Lung microvascular endothelial cell (primary cell): ENCODE measurements at places on chromosomes 3 and 15. TPM values are rescaled to one million over a fixed set of nuclear protein-coding genes. Genes with fewer than 3 reads are reported as not detected.
A peak's percentile ranks its signal among the peaks of the same experiment; 100 is the strongest.

The SLC9C1 gene
- under 0.01 TPM in 2 replicates for total RNA-seq

DNA sequence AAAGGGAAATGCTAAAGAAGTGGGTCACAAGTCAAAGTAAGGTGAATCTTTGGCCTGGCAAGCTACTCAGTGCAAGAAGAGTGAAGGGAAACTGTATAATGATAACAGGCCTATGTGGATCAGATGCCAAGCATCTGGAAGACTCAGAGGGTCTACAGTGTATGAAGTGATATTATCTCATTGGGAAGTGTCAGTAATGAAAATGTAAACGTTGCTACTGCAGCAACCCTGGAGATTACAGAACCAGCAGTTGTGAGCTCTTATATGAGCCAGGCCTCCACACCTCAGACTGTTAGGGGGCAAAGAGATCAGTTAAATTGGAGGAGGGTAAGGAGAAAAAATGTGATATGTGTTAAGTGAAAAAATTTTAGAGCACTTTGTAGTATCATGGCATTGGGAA, 195.4 kb upstream of the DPH6 start:
- DNase-seq: no peak

DNA sequence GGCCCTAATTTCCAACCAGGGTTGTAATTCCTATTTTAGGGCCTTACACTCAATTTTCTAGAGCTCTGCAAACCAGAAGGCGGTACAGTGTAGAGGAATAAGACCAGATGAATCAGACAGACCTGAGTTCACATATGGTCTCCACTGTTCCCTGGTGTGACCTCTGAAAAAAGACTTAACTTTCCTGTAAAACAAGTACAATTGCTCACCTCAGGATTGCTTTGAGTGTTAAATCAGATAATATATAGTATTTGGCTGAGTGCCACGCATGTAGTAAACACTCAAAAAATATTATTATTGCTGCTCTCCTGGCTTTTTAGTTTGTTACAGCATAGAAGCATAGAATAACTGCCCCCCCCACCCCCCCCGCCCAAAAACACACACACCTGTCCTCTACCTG, 51.0 kb upstream of the STT3B start:
- DNase-seq: no peak

The THSD4 gene
- 20.2 and 21.4 TPM in 2 replicates for total RNA-seq

- DNase-seq: peak; percentile 27
Measured at GRCh38 chr15:82021992-82022391, 23.8 kb downstream of the MEX3B start.

- DNase-seq: no peak
Measured at GRCh38 chr3:46350262-46350565, 3.7 kb upstream of the CCR2 start.

GRCh38 chr3:31092748-31093589, 198.5 kb upstream of the GADL1 start:
- DNase-seq: peak; percentile 48

DNA sequence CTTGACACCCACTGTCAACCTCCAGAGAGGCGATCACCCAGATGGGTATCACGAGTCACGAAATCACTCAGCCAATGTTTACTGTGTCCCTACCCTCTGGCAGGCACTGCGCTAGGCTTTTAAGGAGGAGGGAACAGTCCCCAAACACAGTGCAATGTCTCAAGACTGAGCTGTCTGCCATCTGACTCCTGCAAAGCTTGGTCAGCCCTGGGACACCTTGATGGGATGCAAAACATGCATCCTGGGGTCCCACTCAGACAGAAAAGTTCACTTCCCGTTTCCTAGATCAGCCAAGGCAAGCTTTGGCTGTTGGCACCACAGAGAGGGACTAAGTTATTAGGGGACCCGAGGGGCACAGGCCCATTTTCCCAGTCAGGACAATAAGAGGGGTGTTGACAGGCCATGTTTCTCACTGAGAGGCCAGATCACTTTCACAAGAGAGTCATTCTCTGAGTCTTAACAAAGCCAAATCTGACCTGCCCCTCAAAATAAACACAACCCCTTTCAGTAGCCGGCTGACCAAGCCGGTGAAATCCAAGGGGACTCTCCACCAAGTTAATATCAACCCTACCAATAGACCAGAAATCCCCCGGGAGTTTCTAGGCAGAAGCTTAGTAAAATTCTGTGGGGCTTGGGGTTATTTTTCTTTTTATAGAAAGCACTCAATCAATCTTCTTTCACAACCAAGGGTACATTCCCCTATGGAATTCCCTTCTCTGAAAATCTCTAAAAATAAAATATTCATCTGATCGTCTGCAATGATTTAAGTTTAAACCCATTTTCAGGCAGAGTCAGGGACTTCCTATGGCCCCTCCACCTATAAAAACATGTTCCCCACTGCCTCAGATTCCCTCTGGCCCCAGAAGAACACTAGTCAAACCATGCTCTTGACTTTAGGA, 3.5 kb downstream of the RFTN1 start:
- DNase-seq: no peak

- DNase-seq: no peak
Measured at GRCh38 chr15:88872106-88872505, 23.2 kb downstream of the HAPLN3 start.

GRCh38 chr15:69386284-69386683, 27.9 kb upstream of the KIF23 start:
- DNase-seq: no peak

- DNase-seq: no peak
Measured at GRCh38 chr3:177035676-177036075, 161.6 kb downstream of the TBL1XR1 start.

The EIF2A gene
- 117 and 221 TPM in 2 replicates for total RNA-seq

The APOD gene
- 2.4 and 144 TPM in 2 replicates for total RNA-seq

The ARF4 gene
- 106 and 123 TPM in 2 replicates for total RNA-seq

DNA sequence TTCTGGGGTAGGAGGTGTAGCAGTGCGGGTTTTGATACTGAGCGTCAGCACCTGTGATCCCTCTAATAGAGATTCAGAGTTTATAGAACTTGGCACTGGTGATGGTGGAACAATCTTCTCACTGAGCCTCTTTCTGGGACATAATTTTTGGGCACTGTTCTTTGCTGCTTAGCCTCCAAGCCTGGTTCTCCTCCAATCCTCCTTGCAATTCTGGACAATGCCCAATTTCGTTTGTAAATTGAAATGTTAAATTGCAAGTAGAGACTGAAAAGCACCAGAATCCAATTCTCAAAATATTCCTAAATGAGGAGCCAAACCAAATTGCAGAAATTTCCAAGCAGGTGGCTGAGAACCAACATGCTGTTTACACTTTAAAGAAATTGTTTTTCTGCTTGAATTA, 149.8 kb upstream of the ABI3BP start:
- no peak for DNase-seq

The CTXN2 gene
- not detected in 2 replicates for total RNA-seq

DNA sequence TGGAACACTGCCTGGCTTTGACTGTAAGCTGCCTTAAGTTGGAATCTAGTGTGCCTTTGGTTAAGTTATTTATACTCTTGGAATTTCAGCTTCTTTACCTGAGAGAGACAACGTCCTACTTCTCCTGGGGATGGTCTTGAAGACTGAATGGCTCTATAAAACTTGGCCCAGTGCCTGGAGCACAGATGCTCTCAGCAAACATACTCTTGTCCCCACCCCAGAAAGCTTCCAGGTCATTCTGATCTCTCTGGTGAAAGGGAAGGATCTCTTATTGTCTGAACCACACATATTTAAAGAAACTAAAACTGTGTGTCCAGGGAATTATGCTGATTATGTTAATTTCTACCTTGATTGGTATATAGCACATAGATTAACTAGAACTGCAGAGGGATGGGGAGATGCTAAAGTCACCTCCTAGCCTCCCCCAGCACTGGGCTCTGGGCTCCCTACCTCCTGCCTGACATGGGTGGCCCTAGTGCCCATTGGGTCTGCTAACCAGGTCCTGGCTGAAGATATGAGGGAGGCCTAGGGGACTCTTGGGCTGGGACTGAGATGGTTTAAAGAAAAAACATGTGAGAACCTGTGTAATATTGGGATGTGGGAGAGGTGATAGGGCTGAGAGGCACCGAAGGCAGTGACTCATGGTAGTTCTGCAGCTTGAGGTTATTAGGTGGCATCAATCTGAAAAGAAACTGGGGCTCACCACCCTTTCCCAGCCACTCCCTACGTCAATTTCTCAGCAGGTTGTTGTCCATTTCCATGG, 171.0 kb downstream of the RPLP1 start:
- no peak for DNase-seq

DNA sequence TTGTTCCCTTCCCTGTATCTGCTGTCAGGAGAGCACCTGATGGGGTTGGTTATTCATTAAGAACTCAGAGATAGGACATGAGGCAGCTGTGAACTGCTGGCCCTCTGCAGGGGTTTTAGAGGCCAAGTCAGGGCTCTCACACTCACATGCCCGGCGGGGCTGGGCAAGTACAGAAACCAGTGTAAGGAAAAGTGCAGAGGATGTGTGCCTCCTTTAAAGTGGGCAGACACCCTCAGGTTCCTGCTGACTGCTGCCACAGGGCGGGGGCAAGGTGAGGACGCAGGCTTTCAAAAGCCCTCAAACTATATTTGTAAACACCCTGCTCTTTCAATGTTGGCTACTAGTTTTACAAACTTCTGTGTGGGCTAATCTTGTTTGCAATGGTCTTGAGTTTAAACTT, 22.4 kb downstream of the CXCR6 start:
- DNase-seq: no peak

DNA sequence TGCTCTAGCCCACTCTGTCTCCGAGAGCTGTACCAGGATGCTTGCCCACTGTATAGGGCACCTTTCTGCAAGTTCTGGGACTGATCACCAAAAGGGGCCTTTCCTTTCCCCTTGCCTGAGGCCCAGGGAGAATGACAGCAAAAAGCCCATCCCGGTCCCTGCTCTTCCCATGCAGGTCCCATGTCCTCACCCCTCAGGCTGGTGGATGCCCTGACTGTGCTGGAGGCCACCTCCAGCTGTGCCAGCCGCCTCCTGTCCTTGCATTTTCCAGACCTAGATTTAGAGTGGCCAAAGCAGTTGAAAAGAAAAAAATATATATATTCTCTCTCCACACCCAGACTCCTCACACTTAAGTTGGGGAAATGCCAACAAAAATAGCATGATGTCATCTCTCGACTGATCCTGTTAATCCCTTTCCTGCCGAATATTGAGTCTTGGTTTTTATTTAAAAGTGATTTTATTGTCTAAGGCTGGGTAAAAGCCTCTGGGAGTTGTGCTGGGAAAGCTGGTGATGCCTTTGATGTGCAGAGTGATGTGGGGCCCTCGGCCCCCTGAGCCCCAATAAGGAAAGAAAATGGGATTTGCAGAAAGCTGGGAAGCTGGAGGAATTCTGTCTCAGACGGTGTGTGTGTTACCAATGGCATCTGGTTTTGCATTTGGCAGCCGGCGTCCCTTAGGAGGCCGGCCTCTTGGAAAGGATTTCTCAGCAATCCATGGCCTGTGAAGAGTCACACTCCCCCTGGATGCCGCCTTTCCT, 29.3 kb upstream of the TPM1 start:
- DNase-seq: peak; percentile 82

The OR5K2 gene
- total RNA-seq: not detected in 2 replicates

DNA sequence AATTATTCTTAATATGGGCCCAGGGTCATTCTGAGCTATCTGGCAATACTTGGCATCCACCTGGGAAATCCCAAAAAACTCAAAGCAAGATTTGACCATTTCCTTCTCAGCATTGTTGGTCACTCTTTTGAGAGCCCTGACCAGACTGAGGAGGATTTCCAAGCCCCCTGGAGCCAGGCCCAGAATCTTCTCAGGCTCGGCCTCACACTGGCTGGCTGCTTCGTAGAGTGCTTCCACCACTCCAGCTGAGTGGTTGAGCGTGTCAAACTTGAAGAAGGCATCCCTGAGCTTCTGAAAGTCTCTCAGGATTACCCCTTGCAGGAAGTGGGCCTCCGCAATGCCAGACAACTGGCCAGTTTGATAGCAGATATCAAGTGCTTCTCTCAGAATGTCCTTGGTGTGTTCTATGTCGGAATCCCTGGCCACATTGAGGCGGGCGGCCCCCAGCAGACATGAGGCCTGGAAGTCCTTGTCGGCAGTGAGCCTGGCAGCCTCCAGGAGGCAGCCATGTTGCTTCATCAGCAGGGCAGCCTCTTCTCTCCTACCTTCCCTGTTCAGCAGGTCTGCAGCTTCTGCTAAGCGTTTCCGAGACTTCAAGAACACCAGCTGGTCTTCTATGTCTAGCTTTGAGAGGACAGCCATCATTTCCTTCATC, 68.9 kb upstream of the DCLK3 start:
- no peak for DNase-seq

- DNase-seq: peak; percentile 62
Measured at GRCh38 chr3:134066651-134067530, 37.2 kb upstream of the SLCO2A1 start.

The LRIG1 gene
- total RNA-seq: 32.5 and 38.9 TPM in 2 replicates
